Fibroblast of skin of left biceps (primary cell): ENCODE measurements at places on chromosomes 7 and 10.

- no peak for DNase-seq
Measured at GRCh38 chr7:157682064-157682945, 345.5 kb downstream of the DNAJB6 start.

DNA sequence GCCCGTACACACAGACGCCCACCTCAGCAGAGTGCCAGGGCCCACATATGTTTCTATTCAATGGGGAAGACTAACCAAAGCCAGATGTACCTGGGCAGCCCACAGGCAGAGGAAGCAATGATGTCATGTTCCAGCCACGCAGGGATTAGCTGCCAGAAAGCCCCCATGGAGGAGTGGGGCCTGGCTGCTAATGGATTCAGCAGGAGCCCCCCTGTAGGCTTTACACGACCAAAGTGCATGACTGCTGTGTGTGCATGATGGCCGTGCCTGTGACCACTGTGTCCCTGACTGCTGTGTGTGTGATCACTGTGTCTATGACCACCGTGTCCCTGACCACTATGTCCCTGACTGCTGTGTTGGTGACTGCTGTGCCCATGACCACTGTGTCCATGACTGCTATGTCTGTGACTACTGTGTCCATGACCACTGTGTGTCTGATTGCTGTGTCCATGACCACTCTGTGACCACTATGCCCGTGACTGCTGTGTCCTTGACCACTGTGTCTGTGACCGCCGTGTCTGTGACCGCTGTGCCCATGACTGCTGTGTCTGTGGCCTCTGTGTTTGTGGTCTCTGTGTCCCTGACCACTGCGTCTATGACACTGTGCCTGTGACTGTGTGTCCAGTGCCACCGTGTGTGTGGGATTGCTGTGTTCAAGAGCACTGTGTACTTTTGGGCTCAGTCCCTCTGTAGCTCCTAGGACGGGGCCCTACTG, 409.3 kb downstream of the RPS24 start:
- peak; percentile 54 for DNase-seq

GRCh38 chr7:158368449-158368848, 219.2 kb downstream of the PTPRN2 start:
- no peak for DNase-seq

DNA sequence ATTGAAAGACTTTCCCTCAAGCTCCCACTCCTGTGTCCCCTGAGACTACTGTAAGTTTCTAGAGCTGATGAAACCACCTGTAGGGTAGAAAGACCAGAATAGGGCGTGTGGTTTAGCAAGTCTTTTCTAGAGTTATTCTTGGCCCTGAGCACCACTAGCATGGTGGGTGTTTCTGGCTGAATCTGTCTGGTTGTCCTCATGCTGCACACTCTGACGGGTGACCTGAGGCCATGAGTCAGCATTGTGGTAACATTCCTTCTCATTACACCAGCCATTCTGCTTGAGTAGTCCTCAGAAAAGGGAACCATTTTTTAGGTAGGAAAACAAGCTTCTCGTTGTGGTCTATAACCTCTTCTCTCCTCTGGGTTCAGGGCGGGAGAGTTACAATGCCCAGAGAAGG, 250.3 kb downstream of the SNX13 start:
- peak; percentile 84 for DNase-seq

DNA sequence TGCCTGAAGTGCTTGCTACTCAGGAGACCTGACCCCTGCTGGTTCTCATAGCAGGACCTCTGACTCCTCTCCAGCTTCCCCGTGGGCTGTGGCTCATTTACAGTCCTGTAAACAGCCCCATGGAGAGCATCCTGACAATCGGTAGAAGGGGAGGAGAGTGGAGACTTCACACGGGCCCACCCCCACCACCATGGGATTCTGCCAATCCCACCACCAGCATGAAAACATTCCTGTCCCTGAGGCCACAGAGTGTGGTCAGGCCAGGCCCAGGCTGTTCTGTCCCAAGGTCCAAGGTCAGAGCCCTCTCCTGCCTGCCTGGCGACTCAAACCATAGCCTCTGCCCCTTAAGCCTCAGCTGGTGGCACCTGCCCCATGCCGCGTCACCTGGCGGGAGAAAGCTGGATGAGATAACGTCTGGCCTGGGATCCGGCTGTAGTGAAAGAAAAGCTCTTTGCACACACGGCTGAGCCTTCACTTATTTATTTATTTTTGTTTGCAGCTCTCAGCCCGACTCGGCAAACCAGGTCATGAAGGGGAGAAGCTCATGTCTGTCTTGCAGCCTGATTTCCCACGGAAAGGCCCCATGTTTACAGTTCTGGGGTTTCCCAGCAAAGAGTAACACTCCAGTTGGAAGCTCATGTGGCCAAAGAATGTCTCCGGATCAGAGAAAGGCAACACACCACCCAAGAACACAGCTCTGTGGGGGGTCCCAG, 293.6 kb upstream of the ZMIZ1 start:
- DNase-seq, result no peak

DNA sequence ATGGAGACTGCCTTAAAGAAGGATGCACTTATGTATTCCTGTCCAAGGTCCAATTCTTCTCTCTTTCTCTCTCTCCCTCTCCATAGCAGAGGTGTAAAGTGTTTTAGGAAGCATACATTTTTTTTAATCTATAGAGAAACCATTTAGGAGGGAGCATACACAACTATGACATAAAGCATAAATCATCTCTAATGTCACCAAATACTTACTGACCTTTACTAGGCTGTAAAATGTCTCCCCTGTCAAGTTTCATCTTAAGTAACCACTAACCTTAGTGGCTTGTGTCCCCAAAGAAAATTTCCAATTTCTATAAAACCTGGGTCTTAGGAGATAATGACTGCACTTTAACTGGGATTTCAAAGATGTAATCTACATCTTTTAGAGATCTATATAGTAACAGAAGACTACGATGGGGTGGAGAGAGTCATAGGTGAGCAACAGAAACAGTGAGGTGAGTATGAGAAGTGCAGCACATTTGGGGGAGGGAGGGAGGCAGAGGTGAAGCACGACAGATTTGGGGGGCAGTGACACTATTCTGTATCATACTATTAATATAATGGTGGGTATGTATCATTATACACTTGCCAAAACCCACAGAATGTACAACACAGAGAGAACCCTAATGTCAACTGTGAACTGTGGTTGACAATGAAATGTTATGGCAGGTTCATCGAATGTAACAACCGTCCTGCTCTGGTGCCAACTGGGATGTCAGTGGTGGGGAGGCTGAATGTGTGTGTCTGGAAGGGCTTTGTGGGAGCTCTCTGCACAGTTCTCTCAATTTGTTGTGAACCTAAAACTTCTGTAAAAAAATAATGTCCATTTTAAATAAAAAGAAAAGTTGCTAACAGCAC, 79.5 kb downstream of the PIP4K2A start:
- no peak for DNase-seq

GRCh38 chr10:44781131-44781530, 130.0 kb upstream of the TMEM72 start:
- no peak for DNase-seq

- DNase-seq, result peak; percentile 17
Measured at GRCh38 chr7:144384555-144385245, 18.8 kb downstream of the NOBOX start.

DNA sequence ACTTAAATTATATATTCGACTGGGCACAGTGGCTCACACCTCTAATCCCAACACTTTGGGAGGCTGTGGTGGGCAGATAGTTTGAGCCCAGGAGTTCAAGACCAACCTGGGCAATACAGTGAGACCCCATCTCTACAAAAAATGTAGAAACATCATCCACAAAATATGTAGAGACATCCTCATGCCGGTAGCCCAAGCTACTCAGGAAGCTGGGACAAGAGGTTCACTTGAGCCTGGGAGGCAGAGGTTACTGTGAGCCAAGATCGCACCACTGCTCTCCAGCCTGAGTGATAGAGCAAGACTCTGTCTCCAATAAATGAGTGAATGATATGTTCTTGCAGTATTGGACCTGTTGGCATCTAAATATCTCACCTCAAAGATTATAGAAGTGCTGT, 22.6 kb upstream of the TNS3 start:
- no peak for DNase-seq

DNA sequence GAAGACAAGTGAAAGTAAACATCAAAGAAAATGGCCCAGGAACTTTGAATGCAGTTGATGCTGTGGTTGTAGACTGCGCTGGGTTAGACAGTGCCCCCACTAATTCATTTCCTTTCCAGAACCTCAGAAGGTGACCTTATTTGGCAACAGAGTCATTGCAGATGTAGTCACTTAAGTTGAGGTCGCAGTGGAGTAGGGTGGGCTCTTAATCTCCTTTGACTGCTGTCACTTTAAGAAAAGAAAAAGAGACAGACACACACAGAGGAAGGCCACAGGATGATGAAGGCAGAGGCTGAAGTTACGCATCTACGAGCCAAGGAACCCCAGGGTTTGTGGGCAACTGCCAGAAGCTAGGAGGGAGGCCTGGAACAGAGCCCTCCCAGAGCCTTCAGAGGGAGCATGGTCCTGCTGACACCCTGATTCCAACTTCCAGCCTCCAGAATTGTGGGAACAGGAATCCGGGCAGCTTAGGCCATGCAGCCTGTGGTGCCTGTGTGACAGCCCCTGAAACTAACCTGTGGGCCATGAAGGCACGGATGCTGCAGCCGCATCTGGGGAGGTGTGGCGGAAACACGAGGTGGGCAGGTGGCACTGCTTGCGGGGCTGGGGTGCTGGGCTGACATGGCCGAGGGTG, 107.6 kb downstream of the PRKAG2 start:
- DNase-seq, result no peak

DNA sequence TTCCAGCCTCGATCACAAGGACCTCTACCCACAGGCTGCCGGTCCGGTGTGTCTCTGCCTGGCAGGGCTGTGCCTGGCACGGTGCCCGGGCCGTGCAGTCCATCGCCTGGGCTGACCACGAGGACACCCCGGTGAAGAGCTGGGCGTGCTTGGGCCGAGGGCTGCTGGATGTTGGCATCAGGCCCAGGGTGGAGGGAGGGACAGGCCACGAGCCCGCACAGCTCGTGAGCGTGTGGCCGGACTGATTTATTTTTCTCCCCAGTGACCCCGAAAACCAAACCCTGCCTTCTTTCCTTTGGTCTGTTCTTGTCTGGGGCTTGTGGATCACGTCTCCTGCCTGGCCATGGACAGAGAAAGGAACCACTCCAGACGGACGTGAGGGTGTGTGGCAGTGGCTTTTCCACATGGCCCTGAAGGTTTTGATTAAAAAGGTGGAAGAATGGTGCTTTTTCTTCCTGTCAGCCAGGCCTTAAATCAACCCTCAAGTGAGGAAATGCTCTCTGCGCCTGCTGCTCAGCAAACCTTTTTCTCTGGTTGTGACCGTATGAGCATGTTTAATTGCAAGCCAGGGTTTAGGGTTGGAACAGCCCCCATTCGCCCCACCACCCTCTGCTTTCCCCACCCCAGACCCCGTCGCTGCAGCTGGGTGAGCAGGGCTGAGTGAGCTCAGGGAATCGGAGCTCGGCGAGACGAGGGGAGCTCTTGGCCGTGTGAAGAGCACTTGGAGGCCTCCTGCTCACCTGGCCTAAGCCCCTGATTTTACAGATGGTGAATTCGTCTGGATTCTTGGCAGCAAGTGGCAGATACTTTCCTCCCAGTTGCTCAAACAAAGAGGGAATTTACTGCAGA, 130.1 kb downstream of the RGS10 start:
- DNase-seq, result peak; percentile 44

DNA sequence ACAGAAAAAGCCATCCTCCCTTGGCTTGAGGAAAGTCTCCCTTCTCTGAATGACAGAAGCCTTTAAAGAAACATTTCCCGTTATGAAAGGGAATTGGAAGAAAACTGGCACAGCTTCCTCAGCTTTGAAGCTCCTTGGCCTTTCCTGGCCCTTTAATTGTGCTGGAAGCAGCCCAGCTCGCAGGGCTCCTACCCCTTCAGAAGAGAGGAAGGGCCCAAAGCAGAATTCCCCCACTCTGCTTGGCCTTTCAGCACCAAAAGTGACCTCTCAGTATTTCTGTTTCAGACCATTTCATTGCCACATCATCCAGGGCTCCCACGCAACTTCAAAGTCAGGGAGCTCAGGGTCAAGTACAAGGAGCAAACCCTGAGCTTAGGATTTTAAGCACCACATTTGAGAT, 4.2 kb downstream of the AFAP1L2 start:
- DNase-seq, result no peak

DNA sequence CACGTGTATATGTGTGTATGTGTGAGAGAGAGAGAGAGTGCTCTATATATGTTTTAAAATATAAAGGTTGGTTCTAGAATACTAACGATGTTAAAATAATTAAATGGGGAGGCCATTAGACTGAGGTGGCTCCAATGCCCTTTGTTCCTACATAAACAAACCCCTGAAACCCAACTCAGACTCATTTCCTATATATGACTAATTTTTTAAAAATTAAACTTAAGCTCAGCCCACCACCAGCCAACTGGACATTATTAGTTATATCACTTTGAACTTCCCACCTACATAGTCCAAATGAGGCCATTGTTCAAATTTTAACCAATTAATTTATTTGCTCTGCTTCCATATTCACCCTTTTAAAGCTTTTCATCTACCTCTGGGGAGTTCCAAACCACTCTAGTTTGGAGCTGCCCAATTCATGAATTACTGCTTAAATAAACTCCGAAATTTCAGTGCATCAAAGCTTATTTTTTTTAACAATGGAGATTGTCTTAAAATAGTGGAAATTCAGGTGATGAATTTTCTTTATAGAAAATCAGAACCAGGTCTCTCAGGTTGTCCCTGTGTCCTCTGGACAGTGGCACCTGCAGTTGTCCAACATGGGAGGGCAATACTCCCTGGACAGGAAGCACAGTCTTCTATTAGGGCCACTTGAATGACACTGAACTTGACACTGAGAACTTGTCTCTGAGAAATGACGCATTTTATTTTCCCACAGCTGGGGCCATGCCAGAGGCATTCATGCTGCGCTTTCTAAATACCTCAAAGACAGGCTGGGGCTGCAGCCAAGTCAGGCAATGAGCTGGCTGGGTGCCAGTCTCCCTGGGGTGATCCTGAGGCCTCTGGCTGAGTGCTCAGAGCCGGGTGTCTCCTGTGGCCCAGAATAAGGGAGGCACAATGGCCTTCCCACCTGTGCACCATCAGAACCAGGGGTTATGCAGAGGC, 109.5 kb upstream of the TMEM72 start:
- peak; percentile 82 for DNase-seq

DNA sequence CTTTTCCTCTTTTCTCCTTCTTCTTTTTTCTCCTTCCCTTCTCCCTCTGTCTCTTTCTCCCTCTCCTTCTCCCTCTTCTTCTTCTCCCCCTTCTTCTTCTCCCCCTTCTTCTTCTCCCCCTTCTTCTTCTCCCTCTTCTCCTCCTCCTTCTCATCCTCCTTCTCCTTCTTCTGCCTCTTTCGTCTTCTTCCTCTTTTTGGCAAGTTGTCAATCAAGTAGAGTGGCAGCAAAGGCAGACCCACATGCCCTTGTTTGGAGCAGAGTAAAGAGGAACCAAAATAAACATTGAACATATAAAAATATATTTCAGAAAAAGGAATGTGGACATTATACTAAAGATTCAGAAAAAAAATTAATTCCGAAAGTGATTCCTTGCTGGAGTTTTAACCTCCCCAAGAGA, 59.6 kb upstream of the ZNF33B start:
- DNase-seq, result no peak

- no peak for DNase-seq
Measured at GRCh38 chr7:80584778-80585177, 53.7 kb upstream of the CD36 start.
